ENCODE measurements at places on chromosomes 3 and 15.

GRCh38 chr15:42419369-42419768, 60.1 kb downstream of the CAPN3 start:
- DNase-seq = no peak

- DNase-seq = no peak
These were observed 115.4 kb upstream of the GALNT15 start for GRCh38 chr3:16059081-16059537.

GRCh38 chr3:40718209-40718608, 193.4 kb downstream of the ZNF621 start:
- DNase-seq = no peak

DNA sequence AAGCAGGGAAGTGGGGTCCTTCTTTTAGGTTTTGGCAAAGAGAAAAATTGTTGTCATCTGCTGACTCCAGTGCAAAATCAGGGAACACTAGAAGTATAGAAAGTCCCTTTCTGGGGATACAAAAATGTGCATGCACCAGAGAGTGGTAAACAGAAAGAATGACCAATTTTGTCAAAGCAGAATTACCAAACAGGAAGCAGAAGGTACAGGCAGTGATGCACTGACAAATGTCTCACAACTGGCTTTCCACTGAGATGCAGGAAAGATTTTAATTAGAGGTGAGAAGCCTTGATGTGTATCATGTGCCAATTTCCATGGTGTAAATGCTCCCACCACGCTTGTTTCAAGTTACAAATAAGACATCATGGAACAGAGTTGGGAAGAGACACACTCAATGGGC, 66.0 kb downstream of the TRIM69 start:
- DNase-seq = no peak
